ENCODE measurements at places on chromosomes 11 and 22.

DNA sequence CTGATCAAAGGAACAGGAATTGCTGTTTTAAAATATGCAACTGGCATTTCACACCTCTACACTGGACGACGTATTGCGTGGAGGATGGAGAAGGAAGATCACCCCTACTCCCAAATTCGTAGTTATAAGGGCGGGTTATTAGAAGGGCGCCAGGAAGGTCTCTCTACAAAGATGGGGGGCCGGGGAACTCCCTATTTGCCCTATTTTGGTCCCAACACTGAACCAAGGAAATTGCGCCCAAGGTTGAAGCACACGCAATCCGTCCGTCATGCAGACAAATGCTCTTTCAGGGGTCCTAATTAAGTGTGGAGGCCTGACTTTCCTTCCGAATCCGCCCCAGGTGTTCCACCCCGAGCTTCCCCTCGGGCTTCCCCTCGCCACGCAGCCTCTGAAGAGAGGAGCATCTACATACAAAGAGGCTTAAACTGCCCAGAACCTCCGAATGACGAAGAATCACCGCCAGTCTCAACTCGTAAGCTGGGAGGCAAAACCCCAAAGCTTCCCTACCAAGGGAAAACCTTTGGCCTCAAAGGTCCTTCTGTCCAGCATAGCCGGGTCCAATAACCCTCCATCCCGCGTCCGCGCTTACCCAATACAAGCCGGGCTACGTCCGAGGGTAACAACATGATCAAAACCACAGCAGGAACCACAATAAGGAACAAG lies 396 bp downstream of the NPAT start:
- no peak for DNase-seq

DNA sequence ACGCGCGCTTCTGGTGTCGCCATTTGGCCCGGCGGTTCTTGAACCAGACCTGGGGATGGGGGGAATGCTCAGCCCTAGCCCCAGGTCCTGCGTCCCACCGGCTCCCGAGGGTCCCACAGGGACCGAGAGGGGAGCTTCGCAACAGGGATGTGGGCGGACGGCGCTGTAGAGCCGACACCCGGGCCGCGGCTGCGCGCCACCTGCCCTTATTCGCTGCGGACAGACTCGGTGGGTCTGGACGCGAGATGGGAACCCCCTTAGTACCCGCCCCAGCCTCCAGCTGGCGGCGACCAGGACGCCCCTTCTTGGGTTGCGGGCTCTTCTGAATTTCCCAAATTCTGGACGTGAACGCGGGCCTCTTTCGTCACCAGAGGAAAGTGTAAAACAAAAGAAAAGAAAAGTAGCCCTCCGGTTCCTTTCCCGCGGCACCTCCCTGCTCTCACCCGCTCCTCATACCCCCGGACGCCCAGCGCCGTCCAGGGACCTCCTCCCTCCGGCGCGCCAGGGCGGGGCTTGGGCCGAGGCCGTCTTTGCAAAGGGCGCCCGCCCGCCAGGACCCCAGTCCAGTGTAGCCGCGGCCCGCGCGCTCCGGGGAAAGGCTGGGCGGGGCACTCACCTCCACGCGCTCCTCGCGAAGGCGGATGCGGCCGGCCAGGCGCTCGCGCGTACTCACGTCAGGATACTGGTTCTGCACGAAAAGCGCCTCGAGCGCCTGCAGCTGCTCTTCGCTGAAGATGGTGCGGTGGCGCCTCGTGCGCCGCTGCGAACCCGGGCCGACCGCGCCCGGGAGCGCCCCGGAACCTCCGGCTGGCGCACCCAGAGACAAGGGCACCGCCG lies 827 bp downstream of the GSC2 start:
- peak; percentile 22 for DNase-seq

DNA sequence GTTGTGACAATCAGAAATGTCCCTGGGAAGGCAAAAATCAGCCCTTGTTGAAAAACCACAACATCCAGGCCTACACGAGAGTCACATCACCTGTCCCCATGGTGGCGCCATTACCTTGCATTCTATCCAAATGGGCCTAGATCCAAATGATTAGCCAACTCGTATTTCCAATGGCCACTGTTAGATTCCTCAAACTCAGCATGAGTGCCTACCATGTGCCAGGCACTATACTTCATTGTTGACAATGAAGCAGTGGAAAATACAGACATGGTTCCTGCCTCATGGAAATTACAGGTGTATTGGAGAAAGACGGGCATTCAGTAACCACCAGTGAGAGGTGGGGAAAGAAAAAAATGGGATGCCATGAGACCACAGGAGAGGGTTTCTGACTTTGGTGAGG lies 29.8 kb upstream of the CREB3L1 start:
- peak; percentile 70 for DNase-seq

- DNase-seq, result no peak
These were observed 208.5 kb downstream of the TENM4 start for GRCh38 chr11:79232346-79232745.

- no peak for DNase-seq
These were observed 327 bp upstream of the CACNA1I start for GRCh38 chr22:39570226-39570625.

All from iris pigment epithelial cell (primary cell).